ENCODE measurements at places on chromosomes 6 and 20.

DNA sequence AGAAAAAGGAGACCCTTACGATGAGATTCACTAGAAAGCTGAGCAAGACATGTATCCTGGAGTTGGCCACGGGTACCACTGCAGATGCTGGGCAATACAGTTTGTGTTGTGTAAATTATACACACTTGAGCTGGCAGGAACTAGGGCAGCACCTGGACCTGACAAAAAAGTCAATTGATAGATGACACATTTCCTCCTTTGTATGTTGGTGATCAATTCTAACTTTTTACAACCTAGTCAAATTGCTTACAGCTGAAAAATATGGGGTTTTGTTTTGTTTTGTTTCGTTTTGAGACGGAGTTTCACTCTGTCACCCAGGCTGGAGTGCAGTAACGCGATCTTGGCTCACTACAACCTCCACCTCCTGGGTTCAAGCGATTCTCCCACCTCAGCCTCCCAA, 108.9 kb downstream of the UST start:
- DNase-seq: no peak

- no peak for DNase-seq
Measured at GRCh38 chr6:125356884-125357283, 55.1 kb upstream of the HDDC2 start.

DNA sequence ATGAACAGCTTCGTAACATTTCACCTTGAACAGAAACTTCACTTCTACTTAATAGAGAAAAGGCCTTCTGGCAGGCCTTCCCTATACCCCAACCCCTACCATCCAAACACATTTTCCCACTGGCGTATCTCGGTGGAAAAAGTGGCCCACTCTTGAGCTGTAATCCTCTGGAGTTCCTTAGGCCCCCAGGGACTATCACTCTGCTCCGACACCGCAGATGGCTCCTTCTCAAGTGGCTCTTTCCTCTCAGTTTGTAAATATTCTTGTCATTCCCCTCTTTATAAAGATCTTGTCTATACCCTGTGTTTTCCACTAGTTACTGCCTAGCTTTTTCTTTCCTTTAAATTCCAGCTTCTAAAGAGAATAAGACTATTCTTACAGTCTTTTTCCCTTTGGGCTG, 108.7 kb downstream of the MYB start:
- no peak for DNase-seq

GRCh38 chr6:7060769-7061516, 46.8 kb upstream of the RREB1 start:
- no peak for DNase-seq

DNA sequence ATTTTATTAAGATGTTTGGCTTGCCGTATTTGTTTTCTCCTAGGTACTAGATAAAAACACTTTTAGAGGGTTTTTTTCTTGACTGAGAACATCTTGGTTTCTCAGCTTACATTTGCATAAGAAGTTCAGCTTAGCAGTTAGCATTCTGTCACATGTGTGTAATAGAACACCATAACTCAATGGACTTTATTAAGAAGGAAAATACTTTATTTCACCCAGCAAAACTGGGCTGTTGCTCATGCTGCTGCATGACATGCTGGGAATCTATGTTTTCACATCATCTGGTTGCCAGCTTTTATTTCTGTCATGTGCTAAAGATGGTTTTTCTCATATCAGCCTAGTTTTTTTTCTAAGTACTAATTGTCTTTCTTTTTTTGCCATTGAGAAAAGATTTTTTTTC, 144.6 kb downstream of the UTRN start:
- DNase-seq: no peak

All from esophagus squamous epithelium (tissue), 5 donors.